ENCODE measurements at places on chromosomes 11 and 22.

GRCh38 chr22:23192133-23192532 is 11.8 kb downstream of the BCR start:
- DNase-seq: no peak

DNA sequence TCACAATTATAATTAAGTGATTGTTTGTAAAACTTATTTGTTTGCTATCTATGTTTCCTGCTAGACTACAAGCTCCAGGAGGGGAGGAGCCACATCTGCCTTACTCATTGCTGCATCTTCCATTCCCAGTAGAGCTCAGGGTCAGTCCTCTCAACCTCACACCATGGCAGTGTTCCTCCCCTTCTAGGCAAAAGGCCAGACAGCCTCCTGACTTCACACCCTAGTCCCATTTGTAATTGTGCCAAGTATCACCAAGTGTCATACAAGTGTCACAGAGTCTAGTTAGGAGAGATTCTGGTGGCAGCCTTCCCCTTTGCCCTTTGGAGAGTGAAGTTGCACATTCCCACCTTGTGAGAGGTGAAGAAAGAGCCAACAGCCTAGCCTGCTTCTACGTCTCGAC is 490.4 kb downstream of the INSC start:
- DNase-seq: no peak

- no peak for DNase-seq
Observed at GRCh38 chr11:60857378-60858232, 1.9 kb upstream of the PTGDR2 start.

GRCh38 chr22:49906799-49907290 is 11.4 kb downstream of the ALG12 start:
- no peak for DNase-seq

- no peak for DNase-seq
Observed at GRCh38 chr11:13289081-13289480, 11.5 kb downstream of the BMAL1 start.

DNA sequence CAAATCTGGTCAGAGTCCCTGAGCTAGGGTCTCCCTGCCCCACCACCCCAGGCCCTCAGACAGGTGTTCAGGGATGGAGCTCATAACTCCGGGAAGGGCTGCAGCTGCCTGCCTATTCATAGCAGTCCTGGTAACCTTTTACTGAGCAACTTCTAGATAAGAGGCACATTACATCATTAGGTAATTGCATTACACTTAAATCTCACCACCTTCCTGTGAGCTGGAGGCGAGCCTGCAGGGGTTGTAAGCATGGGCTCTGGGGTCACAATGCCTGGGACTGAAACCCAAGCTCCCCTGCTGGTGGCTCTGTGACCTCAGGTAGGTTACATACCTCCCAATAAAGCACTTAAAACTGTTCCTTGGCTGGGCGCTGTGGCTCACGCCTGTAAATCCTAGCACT is 22.5 kb downstream of the TP53I11 start:
- DNase-seq: no peak

DNA sequence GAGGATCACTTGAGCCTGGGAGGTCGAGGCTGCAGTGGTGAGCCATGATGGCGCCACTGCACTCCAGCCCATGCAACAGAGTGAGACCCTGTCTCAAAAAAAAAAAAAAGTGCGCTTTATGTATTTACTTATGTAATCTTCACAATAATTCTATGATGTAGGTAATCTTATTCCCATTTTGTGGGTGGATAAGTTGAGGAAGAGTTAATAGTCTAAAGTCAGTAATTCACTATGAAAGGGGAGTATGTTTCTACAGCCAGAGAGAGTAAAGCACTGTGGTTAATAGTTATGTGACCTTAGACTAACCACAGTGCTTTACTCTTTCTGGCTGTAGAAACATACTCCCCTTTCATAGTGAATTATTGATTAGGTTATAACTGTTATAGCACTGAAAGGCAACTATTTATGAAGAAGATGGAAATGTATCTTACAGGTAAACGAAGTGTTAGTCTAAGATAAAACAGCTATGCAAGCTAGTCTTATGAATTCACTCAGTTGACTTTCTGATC is 11.9 kb downstream of the CTR9 start:
- no peak for DNase-seq

DNA sequence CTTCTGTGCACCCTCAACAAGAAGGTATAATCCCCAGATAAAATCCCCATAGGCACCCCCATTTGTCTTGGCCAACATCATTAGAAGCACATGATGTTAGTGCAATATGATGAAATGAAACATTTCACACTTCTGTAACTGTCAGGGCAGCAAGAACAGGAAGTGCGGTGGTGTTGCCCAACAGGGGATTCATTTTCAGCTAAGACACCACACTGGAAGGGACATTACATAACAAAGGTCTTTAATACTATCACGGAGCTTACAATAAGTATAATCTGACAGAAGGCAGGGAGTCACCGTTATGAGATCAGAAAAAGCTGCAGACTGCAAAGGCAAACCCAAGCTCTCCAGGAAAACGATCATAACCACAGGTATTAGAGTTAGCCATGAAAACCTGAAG is 2.0 kb downstream of the OR52W1 start:
- no peak for DNase-seq

GRCh38 chr11:13304655-13305335 is 27.2 kb downstream of the BMAL1 start:
- DNase-seq: no peak

GRCh38 chr11:94245121-94245520 is 59.3 kb upstream of the IZUMO1R start:
- no peak for DNase-seq

DNA sequence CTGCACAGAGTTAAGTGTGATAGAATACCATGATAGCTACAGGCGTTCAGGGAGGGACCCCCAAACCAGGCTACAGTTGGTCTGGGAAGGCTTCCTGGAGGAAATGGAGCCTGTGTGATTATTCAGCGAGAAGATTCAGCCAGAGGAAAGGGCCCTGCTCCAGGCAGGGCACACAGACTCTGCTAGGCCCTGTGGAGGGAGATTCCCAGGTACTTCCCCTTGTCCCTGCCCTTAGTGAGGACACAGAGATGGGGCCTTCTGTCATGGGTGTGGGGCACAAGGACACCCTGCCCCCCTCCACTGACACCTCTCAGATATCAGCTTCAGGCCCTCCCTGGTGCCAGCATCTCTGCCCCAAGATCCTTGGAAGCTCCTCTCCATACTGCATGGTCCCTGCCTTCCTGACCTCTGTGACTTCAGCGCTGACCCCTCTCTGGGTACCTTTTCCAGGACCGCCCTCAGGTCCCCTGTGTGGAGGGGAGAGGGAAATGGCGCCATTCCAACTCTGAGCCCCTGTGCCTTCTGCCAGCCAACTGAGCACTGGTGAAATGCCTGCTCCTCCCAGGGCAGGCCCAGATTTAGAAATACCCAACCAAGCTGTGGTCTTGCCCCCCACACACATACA is 12.6 kb upstream of the POU2F3 start:
- DNase-seq: no peak

DNA sequence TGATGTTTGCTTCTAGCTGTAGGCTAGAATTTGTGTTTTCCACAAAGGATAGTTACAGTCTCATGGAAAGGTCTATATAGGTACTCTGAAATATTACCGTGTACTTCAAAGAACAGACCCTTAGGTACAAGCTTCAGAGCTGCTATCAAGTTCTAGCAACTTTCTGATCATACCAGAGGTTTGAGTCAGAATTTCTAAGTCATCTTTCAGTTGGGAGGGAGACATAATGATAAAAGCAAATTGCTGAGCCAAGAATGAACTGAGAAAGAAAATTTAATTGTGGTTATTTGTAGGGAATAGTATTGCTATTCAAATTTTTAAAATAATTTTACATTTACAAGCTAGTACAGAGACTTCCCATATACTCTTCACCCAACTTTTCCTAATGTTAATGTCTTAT is 19.9 kb upstream of the ME3 start:
- DNase-seq: peak; percentile 65

- no peak for DNase-seq
Observed at GRCh38 chr11:125110506-125110905, 920 bp downstream of the TMEM218 start.

- no peak for DNase-seq
Observed at GRCh38 chr11:114318361-114318760, 22.2 kb downstream of the NNMT start.

DNA sequence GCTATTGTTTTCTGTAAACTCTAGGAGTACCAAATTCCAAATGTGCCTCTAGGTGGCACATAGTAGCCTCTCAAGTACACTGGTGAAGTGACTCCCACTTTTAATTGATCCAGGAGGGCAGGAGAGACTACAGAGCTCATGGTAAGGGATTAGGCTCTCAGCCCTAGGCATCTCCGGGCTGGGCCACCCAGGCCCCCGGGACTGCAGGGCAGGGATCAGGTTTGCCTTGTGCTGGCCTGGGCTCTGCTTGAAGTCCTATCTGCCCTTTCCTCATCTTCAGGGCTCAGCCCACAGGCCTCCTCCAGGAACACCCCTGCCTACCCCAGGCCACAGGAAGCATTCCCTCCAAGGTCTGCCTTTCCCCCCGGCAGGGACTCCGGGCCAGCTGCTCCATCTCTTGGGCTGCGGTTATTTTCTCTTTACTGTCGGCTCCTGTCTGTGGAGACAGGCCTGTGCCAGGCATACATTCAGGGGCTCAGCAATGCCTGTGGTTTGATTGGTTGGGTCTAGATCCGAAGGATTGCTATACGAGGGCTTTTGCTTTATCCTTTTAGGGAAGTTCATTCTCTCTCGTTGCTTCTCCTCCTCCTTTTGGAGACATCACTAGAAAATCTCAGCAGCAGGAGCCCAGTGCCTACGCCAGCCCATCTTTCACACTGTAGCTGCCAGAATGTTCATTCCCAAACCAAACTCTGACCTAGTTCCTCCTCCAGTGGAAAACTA is 32.8 kb downstream of the PARVA start:
- DNase-seq: no peak

GRCh38 chr11:113992459-113993110 is 17.7 kb downstream of the HTR3A start:
- DNase-seq: no peak

DNA sequence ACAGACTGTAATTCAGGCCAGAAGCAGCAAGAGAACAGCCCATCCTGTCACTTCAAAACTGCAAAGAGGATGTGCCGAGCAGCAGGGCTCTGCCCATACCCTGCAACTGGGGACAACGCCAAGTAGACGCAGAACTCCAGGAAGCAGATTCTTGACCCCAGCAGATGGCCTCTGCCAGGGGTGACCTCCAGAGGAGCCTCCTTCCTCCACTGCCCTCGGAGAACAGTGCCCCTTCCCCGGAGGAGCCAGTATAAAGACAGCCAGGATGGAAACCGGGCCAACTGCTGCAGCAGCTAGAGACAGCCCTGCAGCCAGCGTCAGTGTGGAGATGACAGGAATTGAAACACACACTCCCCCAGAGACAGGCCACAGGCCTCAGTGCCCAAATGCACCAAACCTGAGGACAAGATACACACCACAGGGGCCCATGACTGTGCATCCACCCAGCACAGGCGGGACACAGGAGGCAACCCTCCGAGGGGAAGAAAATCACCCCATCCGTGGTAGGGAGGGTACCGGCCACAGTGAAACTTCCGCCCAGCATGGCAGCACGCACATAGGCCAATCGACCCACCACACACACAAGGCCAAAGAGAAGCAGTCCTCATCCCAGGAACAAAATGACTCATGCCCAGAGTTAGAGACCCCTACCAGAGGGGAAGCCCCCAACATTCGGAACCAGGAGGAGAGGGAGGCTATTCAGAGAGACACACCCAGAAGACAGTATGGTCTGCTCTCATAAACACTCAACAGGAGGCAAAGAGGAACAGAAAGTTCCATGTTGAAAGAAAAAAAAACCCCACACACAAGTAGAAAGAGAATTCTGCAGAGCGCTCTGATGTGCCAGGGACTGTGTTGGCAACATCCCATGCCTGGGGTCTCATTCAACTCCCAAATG is 5.6 kb downstream of the AHNAK start:
- no peak for DNase-seq

Data from foreskin keratinocyte (primary cell).